Stimulated activated effector memory CD8-positive, alpha-beta T cell treated with anti-CD3 and anti-CD28 coated beads, Interleukin-12 subunit alpha, Interleukin-12 subunit beta, amount 100 ng/mL, for 72 hours (primary cell): ENCODE measurements at places on chromosomes 4 and X.
A peak's percentile ranks its signal among the peaks of the same experiment; 100 is the strongest.

GRCh38 chr4:141330616-141331015, 109.9 kb downstream of the ZNF330 start:
- DNase-seq: no peak

DNA sequence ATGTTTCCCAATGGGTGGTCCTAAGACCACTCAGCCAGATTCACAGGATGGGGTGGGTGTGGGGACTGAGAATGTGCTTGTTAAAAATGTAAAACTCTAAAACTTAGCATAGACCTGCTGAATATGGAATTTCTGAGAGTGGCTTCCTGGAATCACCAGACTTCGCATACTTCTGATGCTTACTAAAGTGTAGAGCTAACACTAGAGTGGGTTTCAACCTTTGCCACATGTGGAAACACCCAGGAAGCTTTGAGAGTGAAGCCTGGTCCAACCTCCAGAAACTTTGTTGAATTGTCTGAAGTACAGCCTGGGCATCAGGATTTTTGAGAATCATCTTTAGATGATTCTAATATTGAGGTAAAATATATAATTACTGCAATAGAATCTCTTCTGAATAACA, 167.8 kb upstream of the EDNRA start:
- DNase-seq: no peak

DNA sequence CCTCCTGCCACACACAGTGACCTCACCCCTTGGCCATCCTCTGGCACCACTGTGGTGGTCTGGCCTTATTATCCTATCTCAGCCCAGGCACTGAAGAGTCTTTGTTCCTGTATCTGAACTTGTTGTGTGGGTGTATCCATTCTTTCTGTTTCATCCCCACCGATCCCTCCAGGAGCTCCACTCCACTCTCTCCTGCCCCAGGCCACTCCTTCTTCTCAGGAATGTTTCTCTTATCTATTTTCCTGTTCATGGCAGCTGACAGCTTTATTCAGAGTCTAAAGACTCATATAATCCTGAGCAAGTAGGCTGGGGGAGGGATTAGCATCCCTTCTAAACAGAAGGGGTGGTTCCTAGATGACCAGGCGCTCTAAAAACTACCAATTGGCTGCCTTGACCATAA, 150.0 kb downstream of the ANAPC10 start:
- no peak for DNase-seq

- peak; percentile 61 for DNase-seq
These were observed 33.5 kb upstream of the CYBB start for GRCh38 chrX:37746218-37746941.

DNA sequence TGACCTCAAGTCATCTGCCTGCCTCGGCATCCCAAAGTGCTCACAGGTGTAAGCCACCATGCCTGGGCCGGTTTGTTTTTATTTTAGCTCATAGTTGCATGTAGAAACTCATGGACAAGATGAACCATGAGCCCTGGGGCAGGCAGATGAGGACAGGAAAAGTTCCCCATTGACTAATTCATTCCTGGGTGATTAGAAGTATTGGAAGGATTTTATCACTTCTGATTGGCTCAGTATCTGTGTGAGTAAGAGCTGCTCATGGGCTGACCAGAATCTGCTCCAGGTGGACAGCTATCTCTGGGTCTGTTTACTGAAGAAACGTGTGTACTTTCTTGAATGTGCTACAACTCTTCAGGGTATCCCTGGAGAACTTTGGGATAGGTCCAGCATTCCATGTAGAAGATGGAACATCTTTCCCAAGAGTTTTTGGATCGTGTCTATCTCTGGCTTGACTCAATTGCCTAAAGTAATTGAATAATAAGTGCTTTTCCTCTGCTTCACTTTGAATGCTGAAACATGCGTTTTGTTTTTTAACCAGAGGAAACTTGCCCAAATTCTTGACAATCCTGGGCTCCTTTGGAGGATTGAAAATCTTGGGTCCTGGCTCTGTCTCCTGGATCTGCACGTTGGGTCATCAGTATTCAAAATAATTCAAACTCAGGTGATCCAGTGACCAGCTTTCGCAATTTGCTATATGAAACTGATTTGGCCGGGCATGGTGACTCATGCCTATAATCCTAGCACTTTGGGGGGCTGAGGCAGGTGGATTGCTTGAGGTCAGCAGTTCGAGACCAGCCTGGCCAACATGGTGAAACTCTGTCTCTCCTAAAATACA, 88.6 kb upstream of the DHRSX start:
- no peak for DNase-seq

DNA sequence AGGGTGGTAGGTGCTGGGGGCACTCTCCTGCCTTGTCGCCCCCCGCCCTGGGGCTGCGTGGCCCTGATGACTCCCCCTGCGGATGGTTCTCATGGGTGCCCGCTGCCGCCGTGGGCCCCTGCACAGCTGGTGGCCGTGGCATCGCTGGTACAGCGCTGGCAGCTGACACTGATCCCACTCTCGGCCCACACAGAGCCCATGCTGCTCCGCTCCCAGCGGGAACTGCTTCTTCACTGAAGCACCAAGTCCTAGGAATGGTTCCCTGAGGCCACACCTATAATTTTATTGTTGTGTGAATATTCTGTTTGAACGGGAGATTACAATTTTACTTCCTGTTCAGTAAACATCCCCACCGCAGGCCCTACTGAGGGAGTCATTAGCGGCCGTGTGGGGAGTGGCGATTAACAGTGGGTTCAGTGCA, 138.6 kb upstream of the NKX1-1 start:
- no peak for DNase-seq

DNA sequence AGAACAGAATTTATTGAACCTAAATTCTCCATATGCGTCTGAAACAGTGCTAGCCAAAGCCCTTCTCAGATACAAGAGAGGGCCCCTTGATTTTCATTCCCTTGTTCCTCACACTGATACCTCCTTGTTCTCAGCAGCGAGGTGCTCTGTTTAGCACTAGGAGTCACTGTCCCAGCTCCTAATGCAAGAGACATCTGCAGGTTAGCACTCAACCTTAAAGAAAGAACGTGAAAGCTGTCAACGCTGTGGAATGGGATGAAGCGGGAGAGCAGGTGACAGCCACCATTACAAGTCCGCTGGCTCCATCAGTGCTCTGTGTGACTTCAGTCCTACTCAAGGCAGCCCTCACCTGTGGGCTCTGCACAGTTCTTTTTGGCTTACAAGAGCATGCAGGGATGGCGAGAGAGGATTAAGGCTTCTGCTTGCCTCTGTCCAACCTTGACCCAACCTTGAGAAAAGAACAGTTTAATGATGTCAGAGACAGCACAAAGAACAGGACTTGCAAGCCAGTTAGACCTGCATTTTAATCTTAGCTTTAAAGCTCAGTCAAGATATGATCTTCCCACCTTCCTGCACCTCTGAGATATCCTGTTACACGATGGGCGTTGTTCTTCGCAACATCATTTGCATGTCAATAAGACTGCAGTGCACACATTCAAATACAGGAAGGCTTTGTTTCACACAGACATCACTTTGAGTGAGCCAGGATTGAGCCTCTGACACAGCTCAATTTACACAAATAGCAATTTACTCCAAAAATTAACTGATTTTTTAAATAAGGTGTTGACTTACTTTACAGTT, 95.1 kb downstream of the ARSF start:
- DNase-seq: no peak

GRCh38 chr4:40190880-40191815, 5.7 kb upstream of the RHOH start:
- DNase-seq: no peak

GRCh38 chr4:37891260-37892159, 626 bp downstream of the TBC1D1 start:
- peak; percentile 19 for DNase-seq

- no peak for DNase-seq
These were observed 289.7 kb downstream of the TRIML1 start for GRCh38 chr4:188428935-188429334.

DNA sequence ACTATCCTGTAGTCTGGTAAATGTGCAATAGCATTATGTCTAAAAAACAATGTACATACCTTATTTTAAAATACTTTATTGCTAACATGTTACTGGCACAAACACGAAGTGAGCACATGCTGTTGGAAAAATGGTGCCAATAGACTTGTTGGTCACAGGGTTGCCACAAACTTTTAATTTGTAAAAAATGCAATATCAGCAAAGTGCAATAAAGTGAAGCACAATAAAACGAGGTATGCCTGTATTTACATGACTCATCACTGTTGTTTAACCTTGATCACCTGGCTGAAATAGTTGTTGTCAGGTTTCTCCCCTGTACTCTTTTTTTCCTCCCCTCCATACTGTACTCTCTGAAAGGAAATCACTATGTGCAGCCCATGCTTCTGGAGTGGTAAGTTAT, 56.5 kb downstream of the KLF8 start:
- DNase-seq: no peak

- DNase-seq: no peak
These were observed 17.8 kb downstream of the ZDHHC9 start for GRCh38 chrX:129825746-129826505.

DNA sequence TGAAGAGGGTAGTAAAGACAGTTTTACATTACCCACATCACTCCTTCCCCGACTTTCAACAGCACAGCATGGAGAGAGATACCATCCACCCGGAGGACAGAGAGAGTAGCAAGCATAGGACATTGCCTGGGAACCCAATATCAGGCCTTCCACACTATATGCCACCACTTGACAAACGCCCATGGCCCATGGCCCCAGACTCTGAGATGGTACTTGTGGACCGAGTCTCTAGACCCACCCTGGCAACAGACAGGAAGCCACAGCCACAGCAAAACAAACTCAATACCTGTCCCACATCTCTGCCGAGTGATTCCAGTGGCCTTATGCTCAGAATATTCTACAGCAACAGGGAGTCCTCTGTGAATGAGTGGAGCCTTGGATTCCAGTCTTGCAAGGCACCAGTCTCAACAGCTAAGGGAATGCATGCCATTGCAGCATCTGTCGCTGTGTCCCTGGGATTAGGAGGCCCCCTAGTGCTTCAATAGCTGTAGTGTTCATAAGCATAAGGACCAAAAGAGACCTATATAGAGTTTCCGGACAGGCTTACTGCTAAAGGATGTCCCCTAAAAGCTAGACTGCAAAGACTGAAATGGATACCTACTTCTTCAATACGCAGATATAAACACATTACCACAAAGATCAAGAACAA, 14.7 kb upstream of the CT55 start:
- no peak for DNase-seq

DNA sequence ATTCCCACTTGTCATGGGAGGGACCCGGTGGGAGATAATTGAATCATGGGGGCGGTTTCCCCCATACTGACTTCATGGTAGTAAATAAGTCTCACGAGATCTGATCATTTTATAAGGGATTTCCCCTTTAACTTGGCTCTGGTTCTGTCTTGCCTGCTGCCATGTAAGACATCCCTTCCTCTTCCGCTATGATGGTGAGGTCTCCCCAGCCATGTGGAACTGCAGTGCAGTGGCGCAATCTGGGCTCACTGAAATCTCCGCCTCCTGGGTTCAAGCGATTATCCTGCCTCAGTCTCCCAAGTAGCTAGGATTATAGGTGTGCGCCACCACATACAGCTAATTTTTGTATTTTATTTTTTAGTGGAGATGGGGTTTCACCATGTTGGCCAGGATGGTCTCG, 2.9 kb downstream of the HPGDS start:
- DNase-seq: peak; percentile 53

- DNase-seq: no peak
These were observed 10.6 kb upstream of the MND1 start for GRCh38 chr4:153333874-153334273.

DNA sequence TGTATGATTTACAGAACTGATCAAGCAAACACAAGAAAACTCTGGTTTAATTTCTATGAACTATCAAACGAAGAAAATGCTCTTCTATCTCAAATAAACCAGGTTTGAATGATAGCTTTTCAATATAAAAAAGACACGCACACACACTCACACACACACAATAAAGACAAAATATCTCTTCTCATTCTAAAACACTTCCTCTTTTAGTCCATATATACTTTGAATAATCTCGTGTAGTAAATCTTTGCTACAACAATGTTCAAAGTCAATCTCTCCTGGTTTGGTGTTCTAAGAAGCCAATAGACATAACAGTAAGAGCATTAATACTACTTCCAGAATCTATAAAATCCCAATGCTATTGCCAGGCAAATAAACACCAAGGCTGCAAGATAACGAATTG, 13.3 kb downstream of the CXCL2 start:
- no peak for DNase-seq

- peak; percentile 20 for DNase-seq
These were observed 27.3 kb upstream of the CHRNA9 start for GRCh38 chr4:40307627-40308497.

GRCh38 chr4:60588556-60588955, 611.6 kb upstream of the ADGRL3 start:
- DNase-seq: no peak

GRCh38 chr4:26985873-26986272, 125.2 kb downstream of the STIM2 start:
- no peak for DNase-seq

GRCh38 chr4:48190839-48191238, 56.8 kb upstream of the TXK start:
- DNase-seq: no peak

- DNase-seq: no peak
These were observed 43.7 kb downstream of the TENM3 start for GRCh38 chr4:182286931-182287330.

DNA sequence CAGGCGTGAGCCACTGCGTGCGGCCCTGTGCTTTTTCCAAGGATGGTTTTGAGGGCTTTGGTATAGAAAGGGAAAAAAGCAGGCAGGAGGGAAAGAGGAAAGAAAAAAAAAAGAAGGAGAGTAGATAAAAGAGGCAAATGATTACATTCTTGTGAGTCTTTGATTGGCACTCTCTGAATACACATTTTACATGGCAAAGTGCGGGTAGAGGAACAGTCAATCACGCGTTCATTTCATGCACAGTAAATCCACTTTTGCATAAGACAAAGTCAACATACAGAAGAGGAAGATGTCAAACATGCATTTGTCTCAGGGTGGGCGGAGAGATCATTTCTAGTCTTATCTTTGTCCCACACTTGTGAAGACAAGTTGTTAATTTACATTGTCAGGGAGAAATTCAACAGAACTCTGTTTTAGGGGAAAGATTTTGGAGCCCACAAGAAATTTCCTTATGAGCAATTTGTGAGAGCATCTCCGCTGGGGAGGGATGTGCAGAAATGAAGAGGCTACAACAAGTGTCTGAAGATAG, 183.2 kb downstream of the DHRSX start:
- no peak for DNase-seq

- no peak for DNase-seq
These were observed 41.5 kb downstream of the ING2 start for GRCh38 chr4:183546376-183546775.

DNA sequence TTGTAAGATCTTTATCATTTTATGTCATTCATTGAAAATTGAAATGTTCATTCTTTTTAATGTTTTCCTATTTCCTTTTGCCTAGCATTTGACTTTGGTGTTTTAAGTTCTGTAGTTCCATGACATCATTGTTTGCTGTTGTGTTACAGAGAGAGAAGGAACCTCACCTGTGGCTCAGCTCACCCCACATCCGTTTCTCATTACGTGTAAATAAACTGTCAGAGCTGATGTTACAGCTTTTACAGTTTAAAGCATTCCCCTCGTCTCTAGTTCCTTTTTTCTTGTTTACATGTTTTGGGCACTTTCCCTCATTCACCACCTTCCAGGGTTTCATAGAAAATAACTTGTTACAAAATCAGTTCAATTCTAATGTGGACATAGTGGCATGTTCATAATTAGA, 137.2 kb downstream of the FNIP2 start:
- DNase-seq: no peak

GRCh38 chr4:6990661-6991060, 52.5 kb upstream of the TADA2B start:
- no peak for DNase-seq

- DNase-seq: no peak
These were observed 137.2 kb upstream of the PGRMC2 start for GRCh38 chr4:128424527-128425497.

- DNase-seq: no peak
These were observed 59.8 kb downstream of the ACOX3 start for GRCh38 chr4:8380511-8381415.

GRCh38 chrX:37677765-37678164, 7.8 kb upstream of the XK start:
- no peak for DNase-seq
